NCI-H510A treated with DMSO at 0.1 percent for 48 hours (cell line): ENCODE measurements at places on chromosomes 1 and 21.

- no peak for DNase-seq
Observed at GRCh38 chr1:161506336-161507223, 1.3 kb downstream of the FCGR2A start.

- DNase-seq = no peak
Observed at GRCh38 chr1:201169203-201169602, 14.9 kb upstream of the TMEM9 start.

- peak; percentile 38 for DNase-seq
Observed at GRCh38 chr1:45009956-45010854, 919 bp downstream of the HECTD3 start.

DNA sequence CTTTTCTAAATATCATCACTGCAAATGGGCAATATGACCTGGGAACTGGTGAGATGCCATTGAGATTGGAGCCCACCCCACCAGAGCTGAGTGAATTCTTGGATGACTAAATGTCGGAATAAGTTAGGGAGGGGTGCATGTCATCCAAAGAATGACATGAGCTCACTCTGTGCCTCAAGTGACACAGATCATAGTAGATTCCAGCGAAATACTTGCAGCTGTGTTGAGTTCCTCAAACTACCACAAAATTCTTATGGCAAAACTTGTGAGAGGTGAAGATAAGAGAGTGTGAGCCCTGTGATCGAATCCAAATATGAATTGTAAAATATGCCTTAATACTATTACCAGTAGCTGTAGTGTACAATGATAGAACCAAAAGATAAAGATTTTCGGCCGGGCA, 2.3 kb upstream of the TCP10L start:
- DNase-seq = no peak

- peak; percentile 90 for DNase-seq
Observed at GRCh38 chr1:91026320-91026719, 4.5 kb upstream of the ZNF644 start.

GRCh38 chr21:16279731-16280581, 550.2 kb downstream of the USP25 start:
- DNase-seq = no peak

DNA sequence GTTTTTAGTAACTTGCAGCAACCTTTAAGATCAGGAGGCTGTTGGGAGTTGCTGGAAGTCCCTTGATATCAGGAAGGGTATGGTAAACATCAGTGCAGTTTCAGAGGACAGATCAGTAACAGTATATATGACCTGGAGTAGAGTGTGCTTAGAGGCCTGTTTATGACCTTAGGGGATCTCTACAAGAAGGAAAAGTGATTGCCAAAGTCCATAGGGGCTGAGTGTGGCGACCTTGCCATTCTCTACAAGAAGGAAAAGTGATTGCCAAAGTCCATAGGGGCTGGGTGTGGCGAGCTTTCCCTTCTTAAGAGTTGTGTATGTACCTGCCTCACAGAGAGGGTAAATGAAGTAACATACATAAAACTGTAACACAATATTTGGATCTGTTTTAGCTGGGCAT, 28.5 kb upstream of the AXDND1 start:
- no peak for DNase-seq

- DNase-seq = no peak
Observed at GRCh38 chr21:34199121-34199910, 125.9 kb downstream of the MRPS6 start.

GRCh38 chr1:151520359-151520758, 9.2 kb downstream of the CGN start:
- DNase-seq = no peak

GRCh38 chr1:233572896-233573295, 41.0 kb upstream of the KCNK1 start:
- DNase-seq = no peak

DNA sequence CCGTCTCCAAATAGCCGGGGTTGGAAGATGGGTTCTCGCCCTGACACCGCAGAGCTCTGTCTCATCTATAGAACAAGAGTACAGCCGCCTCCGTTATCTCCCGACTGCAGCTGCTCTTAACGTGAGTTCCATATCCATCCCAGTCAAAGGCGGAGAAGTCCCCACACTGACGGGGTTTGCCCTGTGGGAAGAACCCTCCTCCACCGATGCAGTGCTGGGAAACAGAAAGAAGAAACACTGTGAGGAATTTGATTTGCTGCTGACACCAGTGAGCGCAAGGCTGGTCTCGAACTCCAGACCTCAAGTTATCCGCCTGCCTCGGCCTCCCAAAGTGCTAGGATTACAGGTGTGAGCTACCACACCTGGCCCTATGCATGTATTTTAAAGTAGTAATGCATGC, 9.5 kb downstream of the ITLN2 start:
- DNase-seq = no peak

DNA sequence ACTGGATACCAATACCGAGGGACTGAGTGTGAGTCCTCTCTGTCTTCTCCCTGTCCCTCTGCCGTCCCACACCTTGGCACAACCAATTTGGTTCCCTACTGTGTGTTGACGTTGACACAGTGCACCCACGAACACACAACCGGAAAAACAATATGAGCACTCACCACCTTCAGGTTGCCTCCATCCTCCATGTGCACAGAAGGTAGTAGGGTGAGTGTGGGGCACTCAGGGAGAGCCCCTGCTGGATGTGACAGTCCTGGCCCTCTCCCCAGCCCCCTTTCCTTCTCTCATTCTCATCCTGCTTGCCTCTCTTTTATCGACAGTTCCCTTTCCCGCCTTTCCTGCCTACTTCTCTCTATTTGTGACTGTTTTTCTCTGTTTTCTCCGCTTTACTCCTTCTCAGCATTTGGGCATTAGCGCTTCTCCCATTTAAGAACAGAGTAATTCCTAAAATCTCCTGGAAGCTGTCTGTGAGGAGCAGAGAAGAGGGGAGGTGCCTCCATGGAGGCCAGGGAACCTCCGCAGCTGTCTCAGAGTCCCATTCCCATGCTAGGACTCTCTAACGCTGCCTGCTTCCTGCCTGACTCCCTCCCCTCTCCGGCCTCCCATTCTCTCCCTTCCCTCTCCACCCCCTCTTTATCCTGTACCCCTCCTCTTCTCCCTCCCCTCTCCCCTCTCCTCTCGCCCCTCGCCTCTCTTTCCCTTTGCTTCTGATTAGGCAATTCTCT, 16.4 kb downstream of the CADM3 start:
- DNase-seq = peak; percentile 55

DNA sequence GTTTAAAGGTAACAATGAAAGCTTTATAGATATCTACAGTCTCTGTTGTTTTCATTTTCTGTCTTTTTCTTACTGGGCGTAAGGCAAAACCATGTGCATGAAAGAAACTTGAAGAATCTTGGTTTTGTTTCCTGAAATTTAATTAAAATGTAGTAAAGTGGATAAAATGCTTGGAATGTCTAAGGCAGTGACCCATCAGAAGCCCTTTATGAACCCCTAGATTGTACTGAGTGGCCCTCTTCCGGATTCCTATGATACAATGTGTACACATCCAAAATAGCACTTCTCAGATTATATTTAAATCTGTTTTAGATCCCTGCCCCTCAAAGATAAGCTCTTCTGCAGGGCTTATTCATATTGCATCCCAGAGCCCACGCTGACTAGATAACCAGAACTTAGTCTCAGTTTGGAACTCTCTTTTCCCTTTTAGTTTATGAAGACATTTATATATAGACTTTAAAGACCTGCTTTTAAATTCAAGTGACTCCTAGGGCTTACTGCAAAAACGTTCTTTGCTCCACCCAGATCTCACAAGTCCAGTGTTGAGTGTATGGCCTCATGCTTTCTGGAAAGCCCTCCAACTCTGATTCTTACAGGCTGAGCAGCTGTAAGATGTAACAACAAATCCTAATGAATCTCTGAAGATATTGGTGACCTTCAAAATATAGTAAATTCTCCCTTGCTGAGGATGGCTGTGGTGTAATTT, 142.9 kb downstream of the LRRC7 start:
- DNase-seq = no peak

- no peak for DNase-seq
Observed at GRCh38 chr1:183242556-183242955, 56.5 kb downstream of the LAMC2 start.

GRCh38 chr1:214844319-214844718, 238.2 kb upstream of the KCNK2 start:
- no peak for DNase-seq

DNA sequence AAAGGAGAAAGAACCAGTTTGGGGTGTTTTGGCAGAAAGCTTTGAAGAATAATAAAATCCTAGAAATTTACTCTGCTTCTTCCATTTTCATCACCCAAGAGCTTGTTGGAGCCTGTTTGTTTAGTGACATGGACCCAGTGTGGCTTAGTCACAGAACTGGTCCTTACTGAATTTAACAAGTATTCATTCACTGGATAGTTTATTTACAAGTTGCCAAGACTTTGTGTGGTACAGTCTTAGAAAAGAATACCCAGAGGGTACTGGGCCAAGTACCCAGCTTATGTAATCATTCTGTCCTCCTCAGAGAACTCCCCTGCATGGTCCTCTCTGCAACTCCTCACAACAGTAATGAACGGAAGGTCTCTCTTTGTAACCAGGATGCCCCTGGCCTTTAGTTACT, 16.4 kb downstream of the RAB4A start:
- no peak for DNase-seq

GRCh38 chr21:42111811-42112210, 40.7 kb downstream of the UMODL1 start:
- no peak for DNase-seq

- no peak for DNase-seq
Observed at GRCh38 chr1:204370176-204370575, 10.4 kb upstream of the PLEKHA6 start.

DNA sequence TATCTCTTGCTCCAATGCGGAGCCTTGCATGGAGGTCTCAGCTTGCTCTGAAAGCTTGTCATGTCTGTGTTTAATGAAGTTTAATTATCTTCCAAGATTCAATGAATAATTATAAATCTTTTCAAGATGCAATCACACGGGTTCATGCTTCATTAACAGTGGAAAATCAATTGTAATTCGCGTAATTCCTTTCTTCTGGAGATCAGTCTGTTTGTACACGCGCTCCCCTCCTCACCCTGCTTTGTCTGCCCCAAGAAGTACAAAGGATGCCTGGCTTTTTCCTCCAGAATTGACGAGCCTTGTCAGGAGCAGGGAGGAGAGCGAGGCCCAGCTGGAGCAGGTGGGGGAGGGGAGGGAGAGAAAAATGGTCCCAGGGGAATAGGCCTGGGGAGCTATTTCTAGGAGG, 65.0 kb upstream of the DISP3 start:
- DNase-seq = no peak

DNA sequence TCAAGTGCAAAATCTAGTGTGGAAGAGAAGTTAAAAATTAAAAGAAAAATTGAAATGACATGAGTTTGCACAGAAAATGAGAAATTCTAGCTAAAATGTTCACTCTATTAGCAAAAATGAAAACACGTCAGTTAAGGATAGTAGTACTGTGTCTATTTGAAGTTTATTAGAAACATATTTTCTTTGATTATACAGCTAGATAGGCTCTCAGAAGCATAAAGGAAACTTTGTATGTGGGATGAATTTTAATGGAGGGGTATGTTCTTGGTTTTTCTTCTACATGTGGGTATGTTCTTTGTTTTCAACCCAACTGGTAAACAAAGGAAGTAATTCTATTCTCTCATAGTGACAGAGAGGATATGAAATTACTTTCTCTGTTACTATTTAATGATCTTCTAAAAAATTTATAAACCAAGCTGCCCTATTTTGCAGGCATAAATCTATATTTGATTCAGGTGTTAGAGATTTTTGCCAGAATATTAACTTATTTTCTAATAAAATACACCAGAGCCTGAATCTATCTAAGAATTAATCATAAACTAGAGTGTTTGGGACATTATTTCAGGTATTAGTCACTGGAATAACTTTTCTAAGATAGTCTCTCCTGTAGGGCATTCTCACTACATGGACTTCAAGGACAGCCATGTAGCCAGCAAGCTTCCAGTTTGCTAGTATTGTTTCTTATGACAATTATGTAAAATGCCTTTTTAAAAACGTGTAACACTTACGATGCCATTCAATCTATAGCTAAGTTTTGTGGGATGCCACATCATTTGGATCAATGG, 15.8 kb downstream of the GPSM2 start:
- no peak for DNase-seq

DNA sequence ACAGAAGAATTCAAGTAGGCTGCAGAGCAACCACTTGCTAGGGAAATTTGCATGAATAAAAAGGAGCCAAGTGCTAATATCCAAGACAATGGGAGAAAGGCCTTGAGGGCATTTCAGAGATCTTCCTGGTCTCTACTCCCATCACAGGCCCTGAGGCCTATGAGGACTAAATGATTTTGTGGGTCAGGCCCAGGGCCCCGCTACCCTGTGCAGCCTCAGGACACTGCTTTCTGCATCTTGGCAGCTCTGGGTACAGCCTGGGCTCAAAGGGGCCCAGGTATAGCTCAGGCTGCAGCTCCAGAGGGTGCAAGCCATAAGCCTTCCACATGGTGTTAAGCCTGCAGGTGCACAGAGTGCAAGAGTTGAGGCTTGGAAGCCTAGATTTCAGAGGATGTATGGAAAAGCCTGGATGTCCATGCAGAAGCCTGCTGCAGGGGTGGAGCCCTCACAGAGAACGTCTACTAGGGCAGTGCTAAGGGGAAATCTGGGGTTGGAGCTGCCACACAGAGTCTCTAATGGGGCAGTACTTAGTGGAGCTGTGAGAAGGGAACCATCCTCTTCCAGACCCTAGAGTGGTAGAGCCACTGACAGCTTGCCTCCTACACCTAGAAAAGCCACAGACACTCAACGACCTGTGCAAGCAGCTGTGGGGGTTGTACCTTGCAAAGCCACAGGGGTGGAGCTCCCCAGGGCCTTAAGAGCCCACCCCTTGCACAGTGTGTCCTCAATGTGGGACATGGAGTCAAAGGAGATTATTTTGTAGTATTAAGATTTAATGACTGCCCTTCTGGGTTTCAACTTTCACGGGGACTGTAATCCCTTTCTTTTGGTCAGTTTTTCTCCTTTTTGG, 13.7 kb upstream of the ACTRT2 start:
- DNase-seq = no peak

- peak; percentile 37 for DNase-seq
Observed at GRCh38 chr1:116498789-116499628, 71.8 kb downstream of the CD58 start.

GRCh38 chr1:243945727-243946126, 95.7 kb upstream of the AKT3 start:
- DNase-seq = no peak

- peak; percentile 65 for DNase-seq
Observed at GRCh38 chr1:27395441-27396195, 3.2 kb downstream of the GPR3 start.

- DNase-seq = no peak
Observed at GRCh38 chr1:202563818-202564217, 146.4 kb downstream of the SYT2 start.

DNA sequence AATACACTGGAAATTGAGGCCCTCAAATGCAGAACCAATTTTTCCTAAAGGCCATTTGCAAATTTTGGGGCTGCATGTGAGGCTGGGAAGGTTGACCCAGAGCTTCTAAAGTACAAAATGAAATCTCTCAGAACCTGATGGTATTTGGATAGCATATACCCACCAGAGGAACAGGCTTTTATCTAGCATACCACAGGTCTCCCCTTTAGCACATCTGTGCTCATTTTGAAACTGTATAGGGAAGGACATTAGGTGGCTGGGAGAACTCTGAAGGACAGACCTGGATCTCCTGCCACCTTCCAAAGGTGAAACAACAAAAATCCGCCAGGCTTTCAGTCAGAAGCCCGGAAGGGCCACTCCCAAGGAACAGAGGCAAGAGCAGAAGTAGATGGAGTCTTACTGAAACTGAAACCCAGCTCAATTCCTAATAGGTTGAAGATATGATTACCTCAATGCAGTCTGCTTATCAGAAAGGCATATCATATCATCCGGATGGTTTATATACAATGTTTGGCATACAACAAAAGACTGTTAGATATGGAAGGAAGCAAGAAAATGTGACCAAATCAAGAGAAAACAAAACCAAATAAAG, 11.6 kb downstream of the CD55 start:
- DNase-seq = no peak

GRCh38 chr1:117011334-117011733, 9.8 kb downstream of the CD101 start:
- no peak for DNase-seq
